ENCODE measurements at places on chromosomes 7 and 10. TPM values are rescaled to one million over a fixed set of nuclear protein-coding genes. Genes with fewer than 3 reads are reported as not detected.

Gene FAM25A
- total RNA-seq: not detected

DNA sequence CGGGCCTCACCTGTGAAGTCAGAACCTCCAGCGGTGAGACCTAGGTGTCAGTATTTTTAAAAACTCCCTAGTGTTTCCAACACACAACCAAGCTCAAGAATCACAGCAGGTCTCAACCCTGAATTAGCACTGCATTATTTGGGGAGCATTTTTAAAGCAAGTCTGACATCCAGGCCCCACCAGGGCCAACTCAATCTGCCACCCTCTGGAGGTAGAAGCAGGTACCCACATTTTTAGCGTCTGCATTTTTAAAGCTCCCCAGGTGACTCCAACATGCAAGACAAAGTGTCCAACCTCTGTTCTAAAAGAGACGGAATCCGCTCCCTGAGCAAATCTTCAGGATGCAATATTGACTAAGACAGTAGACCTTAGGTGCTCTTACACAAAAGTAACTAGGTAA, 225.7 kb downstream of the TNS3 start:
- no peak for DNase-seq

DNA sequence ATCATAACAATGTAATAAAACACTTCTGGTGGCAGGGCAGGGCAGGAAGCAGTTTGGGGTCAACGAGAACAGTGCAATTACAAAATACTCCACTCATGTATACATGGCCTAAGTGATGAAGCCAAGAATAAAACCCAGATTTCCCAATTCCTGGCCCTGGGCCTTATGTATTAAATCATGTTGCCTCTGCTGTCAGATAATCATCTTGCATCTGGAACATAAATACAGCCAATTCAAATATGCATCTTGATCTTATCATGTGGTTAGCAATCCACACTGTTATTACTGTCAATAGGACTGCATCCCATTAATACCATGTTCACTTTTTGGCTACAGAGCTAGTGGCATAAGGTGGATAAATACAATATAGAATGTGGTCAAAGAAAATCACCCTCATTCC, 186.5 kb upstream of the SLC25A13 start:
- DNase-seq: peak; percentile 44

- DNase-seq: peak; percentile 41
These were observed 6.4 kb downstream of the CALD1 start for GRCh38 chr7:134785842-134786241.

Measured in fibroblast of villous mesenchyme (primary cell).